ENCODE measurements at places on chromosomes 1 and 21. TPM values are rescaled to one million over a fixed set of nuclear protein-coding genes. Genes with fewer than 3 reads are reported as not detected.

ARHGEF10L gene
- total RNA-seq = 23.9 TPM

MYOG gene
- not detected for total RNA-seq

NPR1 gene
- 1.5 TPM for total RNA-seq

ITGB2 gene
- total RNA-seq = 0.09 TPM

MAN1C1 gene
- 32.0 TPM for total RNA-seq

GRCh38 chr1:229480495-229480894 lies 27.6 kb downstream of the NUP133 start:
- no peak for DNase-seq

DNA sequence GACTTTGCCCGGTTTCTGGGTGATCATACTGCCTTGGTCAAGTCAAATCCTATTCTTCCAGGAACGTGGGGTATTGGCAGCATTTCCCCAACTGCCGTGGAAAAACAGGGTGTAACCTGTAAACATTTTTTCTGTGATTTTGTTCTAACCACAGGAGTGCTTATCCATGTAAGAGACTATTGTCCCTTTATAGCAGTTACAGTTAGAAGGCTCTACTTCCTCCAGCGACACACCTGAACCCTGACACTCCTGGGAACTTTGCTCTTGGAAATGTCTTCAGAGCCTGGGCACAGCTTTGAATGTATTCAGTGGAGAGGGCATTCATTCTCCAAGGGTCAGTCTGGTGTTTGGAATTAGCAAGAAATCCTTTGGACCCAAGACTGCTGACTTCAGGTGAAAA lies 26.4 kb upstream of the ARHGEF10L start:
- no peak for DNase-seq

- DNase-seq = no peak
These were observed 116.9 kb downstream of the RUNX1 start for GRCh38 chr21:34932233-34932632.

- DNase-seq = no peak
These were observed 73.9 kb downstream of the GLUL start for GRCh38 chr1:182317611-182318161.

DNA sequence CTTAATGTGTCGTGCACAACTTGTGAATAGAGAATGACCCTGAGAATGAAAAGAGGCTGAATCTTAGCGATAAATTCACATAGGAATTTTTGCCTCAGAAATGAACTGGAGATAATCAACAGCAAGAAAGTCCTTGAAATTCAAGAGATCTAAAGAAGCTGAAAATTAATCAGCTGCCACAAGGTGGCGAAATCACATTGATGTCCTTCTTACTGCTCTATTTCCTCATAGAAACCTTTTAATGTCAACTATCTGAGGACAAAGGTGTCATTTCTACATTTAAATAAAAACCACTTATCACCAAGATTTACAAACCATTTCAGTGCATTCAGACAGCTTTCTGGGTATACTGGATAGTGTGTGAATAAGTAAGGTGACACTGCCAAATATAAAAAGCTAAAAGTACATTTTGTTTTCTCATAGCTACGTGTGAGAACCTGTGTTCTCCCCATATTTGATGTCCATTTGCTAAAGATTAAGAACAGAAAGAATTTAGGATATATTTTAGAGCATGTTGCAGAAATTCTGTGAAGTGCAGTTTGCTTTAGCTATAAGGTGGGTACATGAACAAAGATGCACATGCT lies 485.3 kb upstream of the PTBP2 start:
- peak; percentile 88 for DNase-seq

- DNase-seq = peak; percentile 50
These were observed 66.1 kb downstream of the CYYR1 start for GRCh38 chr21:26506956-26507355.

- no peak for DNase-seq
These were observed 11.3 kb downstream of the COA7 start for GRCh38 chr1:52686830-52687229.

GRCh38 chr1:208176649-208177048 lies 67.5 kb downstream of the PLXNA2 start:
- DNase-seq = no peak

GRCh38 chr21:34166468-34166867 lies 93.1 kb downstream of the MRPS6 start:
- no peak for DNase-seq

Measured in fibroblast of the aortic adventitia (primary cell).